ENCODE measurements at places on chromosomes 11 and 22.

DNA sequence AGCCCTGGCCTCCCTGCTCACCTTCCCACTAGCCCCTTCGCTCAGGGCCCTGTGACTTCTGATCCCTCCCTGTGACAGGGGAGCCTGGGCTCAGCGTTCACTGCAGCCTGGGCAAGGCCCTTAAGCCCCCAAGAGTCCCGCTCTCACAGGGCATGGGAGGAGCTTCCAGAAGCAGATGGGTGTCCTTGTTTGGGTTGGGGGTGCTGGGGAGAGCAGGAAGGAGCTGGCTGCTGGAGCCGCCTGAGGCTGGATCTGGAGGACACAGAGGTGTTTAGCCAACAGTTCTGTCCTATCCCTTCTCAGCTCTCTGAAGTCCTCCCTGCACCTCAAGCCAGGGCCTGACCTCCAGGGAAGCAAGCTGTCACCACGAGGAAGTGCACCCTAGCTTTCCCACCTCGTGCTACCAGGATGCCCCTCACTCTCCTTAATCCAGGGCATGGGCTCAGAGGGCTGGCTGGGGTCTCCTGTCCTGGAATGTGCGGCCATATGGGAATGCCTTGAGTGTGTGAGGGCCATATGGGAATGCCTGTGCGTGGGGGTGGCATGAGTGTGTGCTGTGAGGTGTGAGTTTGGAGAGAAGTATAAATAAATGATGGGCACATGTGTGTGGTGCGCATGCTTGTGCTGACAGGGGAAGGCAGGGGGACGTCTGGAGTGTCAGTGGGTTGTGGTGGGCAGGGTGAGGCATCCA lies 25.0 kb upstream of the TUB start:
- DNase-seq, result no peak

GRCh38 chr11:106344394-106344793 lies 266.9 kb downstream of the AASDHPPT start:
- no peak for DNase-seq

GRCh38 chr11:126405906-126406305 lies 50.4 kb downstream of the ST3GAL4 start:
- no peak for DNase-seq

GRCh38 chr11:27421819-27422494 lies 50.6 kb downstream of the LGR4 start:
- DNase-seq, result no peak

- DNase-seq, result peak; percentile 51
Observed at GRCh38 chr11:35138943-35139721, at the start of gene CD44. Gene CD44 (plus strand): TSS chr11:35139171. CDS start chr11:35139304, 133 bp downstream.

DNA sequence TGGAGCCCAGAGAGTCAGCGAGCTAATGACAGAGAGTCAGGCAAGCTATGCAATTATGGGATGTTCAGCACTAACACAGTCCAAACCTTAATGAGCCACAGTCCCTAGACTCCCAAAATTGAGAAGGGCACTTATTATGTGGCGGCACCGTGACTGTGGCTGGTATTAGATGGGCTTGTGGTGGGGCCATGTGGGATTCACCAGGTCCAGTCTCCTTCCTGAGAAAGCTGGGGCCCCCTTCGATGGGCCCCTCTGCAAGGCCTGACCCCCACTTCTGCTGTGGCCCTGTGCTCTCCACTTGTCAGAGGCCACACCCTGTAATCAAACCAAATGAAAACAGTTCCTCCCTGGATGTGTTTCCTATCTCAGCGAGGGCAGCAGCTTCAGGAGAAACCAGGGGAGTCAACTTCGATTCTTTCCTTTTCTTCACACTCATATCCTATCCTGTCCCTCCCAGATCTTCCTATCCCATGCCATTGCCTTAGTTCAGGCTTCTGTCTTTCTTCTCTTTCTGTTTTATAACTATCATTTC lies 42.9 kb downstream of the INSC start:
- no peak for DNase-seq
